ENCODE measurements at places on chromosomes 13 and 19.

DNA sequence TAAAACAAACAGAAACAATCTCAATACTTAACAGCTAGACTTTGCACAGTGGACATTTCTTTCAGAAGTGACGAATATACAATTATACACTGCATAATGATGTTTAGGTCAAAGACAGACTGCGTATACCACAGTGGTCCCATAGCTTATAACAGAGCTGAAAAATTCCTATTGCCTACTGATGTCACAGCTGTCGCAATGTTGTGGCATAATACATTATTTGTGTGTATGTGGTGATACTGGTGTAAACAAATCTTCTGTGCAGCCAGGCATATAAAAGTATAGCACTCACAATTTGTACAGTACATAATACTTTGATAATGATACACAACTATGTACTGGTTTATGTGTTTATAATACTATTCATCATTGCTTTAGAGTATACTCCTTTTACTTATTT is 116.7 kb downstream of the TNFRSF19 start:
- DNase-seq, result no peak

GRCh38 chr19:49687566-49688316 is 1.7 kb upstream of the ADM5 start:
- no peak for DNase-seq

- DNase-seq, result peak; percentile 41
These were observed 5.7 kb downstream of the REX1BD start for GRCh38 chr19:18594096-18594823.

- no peak for DNase-seq
These were observed 63.5 kb downstream of the MYO9B start for GRCh38 chr19:17138937-17139598.

GRCh38 chr19:43767818-43768217 is 13.0 kb downstream of the KCNN4 start:
- DNase-seq, result no peak

GRCh38 chr19:47863514-47863936 is 4.5 kb downstream of the TPRX2 start:
- peak; percentile 51 for DNase-seq

DNA sequence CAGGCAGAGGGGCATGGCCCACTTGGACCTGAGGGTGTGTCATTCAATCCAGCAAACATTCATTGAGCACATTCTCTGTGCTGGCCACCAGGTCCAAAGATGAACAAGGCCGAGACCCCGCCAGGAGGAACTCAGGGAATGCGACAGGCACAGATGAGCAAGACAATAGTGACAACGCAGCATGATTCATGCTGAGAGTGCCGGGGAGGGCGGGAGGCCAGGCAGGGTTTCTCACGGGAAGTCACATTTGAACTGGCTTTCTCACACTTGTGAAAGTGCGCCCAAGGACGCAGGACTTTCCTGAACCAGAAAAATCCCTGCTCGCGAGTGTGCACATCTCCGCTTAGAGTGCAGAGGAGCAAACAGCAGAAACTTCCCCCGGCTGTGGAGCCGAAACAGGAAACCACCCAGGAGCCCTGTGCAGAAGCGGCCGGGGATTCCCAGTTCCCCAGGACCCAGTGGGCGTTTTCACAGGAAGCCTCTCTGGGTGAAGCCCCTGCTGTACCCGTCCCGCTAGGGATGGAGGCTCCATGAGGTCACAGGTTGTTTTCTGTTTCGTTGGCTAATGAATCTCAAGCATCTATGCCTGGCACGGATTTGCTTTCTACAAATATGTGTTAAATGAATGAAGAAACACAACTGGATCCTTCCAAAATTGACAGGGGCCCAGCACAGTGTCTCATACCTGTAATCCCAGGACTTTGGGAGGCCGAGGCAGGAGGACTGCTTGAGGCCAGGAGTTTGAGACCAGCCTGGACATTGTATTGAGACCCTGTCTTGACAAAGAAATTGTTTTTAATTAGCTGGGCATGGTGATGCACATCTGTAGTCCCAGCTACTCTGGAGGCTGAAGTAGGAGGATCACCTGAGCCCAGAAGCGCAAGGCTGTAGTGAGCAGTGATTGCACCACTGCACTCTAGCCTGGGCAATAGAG is 68.4 kb upstream of the TM9SF2 start:
- peak; percentile 37 for DNase-seq

GRCh38 chr19:46497773-46498172 is 2.1 kb upstream of the PNMA8B start:
- no peak for DNase-seq

DNA sequence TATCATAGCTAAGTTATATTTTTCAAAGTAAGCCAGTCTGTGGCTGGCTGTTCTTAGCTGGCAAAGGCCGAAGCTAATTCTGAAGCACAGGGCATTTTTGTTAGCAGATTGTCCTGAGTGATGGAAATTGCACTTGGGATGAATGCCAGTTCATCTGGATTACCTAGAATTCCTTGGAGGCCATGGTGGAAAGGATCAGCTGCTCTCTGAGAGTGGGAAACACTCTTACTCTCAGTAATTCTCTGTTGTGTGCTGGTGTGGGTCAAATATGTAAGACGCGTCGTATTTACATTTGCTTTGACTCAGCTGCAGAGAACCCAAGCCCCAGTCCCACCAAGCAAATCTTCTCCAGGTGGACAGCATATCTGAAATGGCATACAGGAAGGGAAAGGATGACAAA is 60.7 kb upstream of the C1QTNF9B start:
- no peak for DNase-seq

- peak; percentile 24 for DNase-seq
These were observed 454.5 kb downstream of the IRS2 start for GRCh38 chr13:109331898-109332297.

GRCh38 chr19:46296722-46297461 is at the start of gene HIF3A:
TSS of gene HIF3A (plus strand) at chr19:46297042. CDS start at chr19:46297077, 35 bp downstream.
- no peak for DNase-seq

DNA sequence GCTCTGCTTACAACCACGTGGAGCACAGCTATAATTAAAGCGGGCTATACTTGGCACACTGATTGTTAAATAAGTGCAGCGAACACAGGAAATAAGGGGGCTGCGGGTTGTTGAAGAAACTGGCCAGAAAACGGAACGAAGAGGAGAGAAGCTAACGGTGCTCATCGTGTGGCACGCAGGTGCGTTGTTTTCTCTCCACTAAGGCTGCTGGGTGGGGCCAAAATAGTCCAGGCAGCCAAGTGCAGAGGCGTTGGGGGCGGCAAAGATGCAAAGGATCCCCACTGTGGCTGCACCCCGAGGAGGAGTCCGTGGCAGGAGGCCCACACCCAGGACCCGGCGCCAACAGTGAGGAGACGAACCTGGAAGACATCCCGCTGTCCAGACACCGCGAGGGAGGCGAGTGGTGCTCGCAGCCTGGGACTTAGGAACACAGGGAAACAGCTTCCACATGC is 8.1 kb upstream of the ARL11 start:
- no peak for DNase-seq

GRCh38 chr13:36341718-36342117 is 4.5 kb downstream of the SPART start:
- DNase-seq, result no peak

DNA sequence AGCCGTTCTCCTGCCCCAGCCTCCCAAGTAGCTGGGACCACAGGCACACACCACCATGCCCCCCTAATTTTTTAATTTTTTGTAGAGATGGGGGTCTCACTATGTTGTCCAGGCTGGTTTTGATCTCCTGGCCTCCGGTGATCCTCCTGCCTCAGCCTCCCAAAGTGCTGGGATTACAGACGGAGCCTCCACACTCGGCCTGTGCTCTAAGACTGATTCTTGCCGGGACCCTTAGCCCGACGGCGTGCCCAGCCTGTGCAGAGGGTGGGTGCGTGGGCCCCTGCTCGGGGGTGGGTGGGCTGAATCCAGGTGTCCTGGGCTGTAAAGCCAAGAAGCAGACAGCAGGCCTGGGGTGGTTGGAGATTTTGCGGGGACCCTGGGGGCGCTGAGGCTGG is 64.3 kb downstream of the GADD45B start:
- no peak for DNase-seq

DNA sequence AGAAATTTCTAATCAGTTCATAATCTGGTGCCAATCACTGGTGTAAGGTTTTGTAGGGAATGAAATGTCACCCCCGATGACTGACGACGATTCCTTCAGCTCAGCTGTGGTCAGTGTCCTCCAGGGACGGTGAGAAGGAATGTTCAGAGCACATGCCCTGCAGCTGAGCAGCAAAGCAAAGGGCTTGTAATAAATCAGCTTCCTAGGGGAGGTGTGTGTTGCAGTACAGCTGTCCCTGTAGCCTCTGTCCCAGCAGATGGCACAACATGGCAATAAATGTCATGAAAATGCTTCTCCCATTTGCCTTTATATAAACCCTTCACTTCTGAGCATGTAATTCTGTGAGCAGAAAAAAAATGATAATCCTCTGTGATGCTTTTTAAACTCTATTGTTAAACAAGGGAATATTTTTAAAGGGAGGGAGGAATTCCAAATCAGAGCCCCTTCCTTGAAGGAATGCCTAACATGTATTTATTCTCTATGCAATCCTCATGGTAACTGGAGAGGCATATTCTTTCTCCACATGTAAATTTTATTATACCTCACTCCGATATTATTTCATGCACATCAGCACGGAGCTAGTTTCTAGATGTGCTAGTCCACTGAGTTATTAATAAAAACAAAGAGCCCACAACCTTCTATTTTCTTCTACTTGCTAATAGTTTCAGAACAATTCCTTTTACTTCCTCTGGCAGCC is 102.5 kb downstream of the FAM216B start:
- DNase-seq, result peak; percentile 7
